ENCODE measurements at places on chromosomes 1 and 21.

DNA sequence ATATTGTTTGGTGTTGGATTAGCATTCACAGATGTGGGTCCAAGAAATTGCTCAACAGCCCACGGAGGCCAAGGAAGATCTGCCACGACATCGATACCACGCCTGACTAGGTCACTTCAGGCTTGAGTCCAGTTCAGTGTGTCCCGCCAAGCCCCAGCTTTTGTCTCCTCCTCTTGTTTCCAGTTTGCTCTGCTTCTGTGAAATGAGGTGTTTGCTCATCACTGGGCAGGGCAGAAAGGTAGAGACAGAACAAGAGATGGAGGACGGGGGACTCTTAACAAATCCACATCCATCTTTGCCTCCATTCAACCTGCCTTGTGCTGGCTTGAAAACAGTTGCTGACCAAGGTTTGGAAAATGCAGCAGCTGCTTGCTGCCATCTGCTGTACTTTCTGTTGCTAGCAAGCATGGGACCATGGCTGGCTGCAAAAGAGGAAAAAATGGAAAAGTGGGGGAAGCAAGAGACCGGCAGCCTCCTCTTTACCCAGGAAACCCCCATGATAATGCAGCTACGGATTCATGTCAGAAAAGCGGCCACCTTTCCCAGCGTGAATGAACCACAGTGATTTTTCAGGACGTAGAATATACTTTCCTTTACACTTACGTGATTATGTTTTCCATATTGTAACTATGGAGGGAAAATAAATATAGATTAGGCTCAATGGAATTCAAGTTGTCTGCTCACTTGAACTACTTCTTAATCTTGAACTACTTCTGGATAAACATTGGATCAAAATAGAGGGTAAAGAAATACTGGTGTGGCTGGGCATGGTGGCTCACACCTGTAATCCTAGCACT lies 80.2 kb upstream of the GREM2 start:
- DNase-seq: no peak

DNA sequence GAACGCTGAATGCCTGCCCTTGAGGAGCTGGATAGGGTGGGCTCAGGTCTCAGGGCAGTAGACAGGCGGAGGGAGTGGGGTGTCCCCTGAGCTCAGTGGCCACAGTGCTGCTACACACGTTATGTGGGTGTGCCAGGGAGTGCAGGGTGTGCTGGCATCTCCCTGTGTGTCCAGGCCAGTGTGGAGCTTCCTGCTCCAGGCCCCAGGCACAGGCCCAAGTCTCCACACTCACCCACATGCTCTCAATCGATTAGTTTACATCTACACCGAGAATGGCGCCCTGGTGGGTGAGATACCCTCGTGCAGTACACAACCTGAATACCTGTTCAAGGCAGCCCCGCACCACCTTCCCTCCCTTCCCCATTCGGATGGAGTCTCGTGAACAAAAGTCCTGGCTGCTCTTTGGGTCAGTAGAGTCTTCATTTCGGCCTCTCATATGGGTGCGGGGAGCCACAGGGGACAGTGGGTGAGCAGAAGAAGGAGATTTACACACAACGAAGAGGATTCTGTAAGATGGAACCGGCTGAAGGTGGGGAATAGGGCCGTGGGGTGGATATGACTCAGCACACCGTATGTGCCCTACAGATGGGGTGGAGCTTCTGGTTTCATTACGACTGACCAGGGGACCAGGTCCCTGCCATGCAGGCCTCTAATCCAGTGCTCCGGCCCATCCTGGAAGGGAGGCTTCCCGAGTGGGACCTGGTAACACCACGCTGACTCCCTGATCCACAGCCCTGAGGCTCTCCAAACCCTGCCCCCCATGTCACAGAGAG lies 93.3 kb downstream of the SPSB1 start:
- no peak for DNase-seq

- no peak for DNase-seq
Observed at GRCh38 chr21:34669149-34669879, 520 bp downstream of the CLIC6 start.

- DNase-seq: no peak
Observed at GRCh38 chr1:112395256-112395820, 676 bp upstream of the CTTNBP2NL start.
